ENCODE measurements at places on chromosomes 11 and 22.

- DNase-seq: no peak
These were observed 1.6 kb downstream of the DEAF1 start for GRCh38 chr11:693415-693831.

DNA sequence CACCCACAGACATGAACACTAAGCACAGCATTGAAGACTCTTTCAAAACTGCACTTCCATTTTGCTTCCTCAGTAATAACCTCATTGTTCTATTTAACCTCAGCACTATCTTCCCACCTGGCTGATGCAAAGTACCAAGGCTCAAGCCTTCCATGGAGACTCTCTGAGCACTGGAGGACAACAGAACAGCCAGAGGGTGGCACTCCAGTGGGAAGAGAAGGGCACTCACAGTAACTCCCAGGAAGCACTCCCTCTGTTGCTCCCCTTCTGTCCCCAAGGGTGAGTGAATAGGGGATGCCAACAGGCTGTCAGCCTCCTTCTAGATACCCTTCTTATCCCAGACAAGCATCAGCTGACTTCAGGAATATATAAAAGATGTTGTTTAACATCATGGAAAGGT, 3.5 kb downstream of the ME3 start:
- DNase-seq: no peak

DNA sequence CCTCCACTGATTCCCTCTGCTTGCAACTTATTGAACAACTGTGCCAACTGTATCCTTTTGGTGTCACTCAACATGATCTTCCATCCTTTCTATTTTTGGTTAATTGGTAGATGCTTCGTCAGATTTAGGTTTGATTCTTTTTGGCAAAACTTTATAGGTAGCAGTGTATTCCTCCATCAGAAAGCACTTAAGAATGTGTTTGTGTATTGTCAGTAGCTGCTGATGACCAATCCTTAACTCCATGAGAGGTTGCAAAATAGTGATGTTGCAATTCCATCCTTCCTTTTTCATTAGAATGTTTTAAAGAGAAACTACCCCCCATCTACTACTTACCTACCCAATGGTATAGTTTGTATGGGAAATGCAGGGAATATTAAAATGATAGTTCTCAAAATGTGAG, 22.1 kb downstream of the FAM76B start:
- DNase-seq: no peak

- no peak for DNase-seq
These were observed 2.4 kb downstream of the NCR3LG1 start for GRCh38 chr11:17353821-17354600.

GRCh38 chr11:58916637-58917036, 22.7 kb upstream of the GLYATL1 start:
- DNase-seq: no peak

DNA sequence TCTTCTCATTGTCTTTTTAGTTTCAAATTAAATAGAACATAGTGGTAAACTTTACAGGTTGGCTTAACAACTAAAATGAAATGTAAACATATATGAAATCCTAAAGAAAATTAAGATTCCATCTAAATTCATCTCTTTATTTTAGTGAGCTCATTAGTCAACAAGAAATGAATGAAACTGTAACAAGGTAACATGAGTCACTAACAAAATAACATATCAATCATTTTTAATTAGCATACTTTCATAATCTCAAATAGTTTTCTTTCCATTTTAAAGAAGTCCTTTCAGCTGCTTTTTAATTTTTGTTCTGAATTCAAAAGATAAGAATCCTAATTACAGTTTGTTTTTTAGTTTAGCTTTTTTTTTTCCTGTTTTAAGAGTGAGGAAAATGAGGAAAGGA, 688.6 kb upstream of the TENM4 start:
- no peak for DNase-seq

DNA sequence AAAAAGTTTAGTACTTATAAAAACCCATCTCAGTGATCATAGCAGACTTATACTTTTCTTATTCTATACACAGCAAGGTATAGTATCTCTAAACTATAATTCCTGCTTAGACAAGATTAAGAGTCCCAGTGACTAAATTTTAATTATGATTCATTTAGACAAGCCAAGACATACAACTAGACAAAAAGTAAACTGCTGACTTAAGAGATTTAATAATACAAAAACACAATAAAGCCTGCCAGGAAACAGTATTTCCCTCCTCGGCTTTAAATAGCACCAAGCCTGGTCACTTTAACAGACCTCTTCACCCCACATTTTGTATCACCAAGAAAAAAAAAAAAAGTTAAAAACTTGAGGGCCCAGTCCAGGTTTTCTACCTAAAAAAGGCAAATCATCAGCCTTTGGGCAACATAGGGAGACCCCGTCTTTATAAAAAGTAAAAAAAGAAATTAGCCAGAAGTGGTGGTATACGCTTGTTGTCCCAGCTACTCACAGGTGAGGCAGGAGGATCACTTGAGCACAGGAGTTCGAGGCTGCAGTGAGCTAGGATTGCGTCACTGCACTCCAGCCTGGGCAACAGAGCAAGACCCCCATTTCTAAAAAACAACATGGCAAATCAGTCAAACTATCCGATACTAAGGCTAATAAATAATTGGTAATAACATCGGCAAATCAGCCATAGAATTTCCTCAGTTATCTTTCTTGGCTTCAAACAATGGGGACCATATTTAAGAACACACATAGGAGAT, 53.8 kb downstream of the SIK3 start:
- no peak for DNase-seq

- no peak for DNase-seq
These were observed 63.6 kb upstream of the EMID1 start for GRCh38 chr22:29142116-29142515.

- DNase-seq: peak; percentile 8
These were observed 572 bp upstream of the APLP2 start for GRCh38 chr11:130068986-130069658.

DNA sequence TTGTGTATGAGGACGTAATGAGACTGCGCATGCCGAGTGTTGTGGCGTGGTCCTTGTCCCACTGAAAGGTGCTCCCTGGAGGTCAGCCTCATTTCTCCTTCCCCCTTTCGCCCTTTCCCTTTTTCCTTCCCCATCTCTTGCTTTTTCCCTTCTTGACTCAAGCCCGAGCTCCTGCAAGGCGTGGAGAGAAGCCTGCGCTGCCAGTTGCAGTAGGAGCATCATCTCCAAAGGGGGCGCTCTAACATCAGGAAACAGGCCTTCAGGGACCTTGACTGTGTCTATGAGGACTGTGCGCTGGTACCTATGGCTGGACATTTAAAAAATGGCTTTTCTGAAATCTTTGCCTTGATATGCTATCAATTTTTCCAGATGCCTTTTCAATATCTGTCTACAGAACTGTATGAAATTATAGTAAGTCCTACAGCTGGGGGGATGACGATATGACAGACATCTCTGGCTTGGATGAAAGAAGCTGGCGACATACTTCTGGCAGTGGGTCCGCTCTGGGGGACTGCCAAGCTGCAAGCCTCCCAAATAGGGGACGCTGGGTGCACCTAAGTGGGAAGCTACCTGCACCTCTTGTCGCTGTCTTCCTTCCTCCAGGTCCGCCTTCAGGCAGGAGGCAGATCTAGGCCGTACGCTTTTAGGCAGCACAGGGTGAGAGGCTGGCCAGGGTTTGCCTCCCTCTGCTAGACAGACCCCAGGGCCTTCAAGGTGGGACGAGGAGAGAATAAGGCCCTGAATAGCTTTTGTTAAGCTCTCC, 96.5 kb downstream of the NXPE2 start:
- DNase-seq: no peak

- no peak for DNase-seq
These were observed 525 bp downstream of the DGCR2 start for GRCh38 chr22:19121631-19122142.

DNA sequence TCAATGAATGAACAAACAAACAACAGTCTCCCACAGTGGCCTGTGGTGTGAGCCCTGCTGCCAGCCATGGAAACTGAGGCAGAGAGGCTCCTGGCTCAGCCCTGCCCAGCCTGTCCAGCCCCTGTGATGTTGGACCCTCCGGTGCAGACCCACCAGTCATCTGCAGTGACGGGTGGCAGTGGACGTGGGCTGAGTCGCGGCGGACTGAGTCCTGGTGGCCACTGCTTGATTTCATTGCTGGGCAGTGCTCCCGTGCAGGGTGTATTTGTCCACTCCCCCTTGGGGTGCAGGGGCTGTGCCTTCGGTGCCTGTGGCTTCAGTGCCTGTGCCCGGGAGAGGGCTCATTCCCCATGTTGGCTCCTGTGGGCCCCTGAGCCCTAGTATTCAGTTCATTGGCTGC, 31.9 kb upstream of the MUC5AC start:
- no peak for DNase-seq

- DNase-seq: peak; percentile 29
These were observed 56.9 kb downstream of the PACS1 start for GRCh38 chr11:66126808-66127555.
